Cardiac septum (tissue), 1 donor: ENCODE measurements at places on chromosomes 2 and 18. TPM values are rescaled to one million over a fixed set of nuclear protein-coding genes. Genes with fewer than 3 reads are reported as not detected.

GRCh38 chr2:120791962-120792297 lies 56.3 kb downstream of the GLI2 start:
- DNase-seq: no peak

- no peak for DNase-seq
These were observed 164.0 kb downstream of the RDH14 start for GRCh38 chr2:18396329-18397010.

The DSEL gene
- total RNA-seq: 3.4 TPM

GRCh38 chr2:229003256-229003655 lies 267.8 kb downstream of the PID1 start:
- no peak for DNase-seq

- DNase-seq: no peak
These were observed 160.8 kb downstream of the FTCDNL1 start for GRCh38 chr2:199690225-199690624.

The OTX1 gene
- total RNA-seq: not detected

DNA sequence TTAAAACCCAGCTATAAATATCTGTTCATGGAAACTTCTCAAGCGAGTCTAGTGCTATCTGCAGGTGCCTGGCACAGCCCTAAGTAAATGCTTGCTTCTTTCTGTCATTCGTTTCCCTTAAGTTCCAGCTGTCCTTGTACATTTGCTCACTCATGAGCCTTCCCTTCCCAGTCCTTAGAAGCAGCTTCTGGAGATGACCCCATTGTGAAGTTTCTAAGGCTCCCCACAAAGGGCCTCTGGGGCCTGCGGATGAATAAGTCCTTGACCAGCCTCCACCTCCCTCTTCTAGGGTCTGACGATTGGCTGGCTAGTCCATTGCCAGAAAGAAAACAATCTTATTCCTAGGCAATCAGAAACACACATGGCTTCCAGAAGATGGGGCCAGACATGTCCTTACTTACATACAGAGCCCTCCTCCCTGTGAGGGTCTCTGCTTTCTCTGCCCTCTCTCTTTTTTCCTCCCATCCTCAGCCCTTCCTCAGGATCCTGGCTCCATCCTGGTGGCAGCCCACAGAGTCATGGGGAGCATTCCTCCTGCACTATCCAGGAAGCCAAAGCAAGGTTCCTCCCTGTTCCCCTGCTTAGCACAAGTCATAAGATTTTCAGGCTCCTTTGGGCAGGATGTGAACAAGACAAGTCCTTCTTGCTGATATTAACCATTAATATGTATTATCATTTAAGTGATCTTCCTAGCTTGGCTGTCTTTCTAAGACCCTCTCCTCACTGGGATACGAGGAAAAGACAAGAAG lies 87.3 kb downstream of the TNFRSF11A start:
- DNase-seq: no peak

DNA sequence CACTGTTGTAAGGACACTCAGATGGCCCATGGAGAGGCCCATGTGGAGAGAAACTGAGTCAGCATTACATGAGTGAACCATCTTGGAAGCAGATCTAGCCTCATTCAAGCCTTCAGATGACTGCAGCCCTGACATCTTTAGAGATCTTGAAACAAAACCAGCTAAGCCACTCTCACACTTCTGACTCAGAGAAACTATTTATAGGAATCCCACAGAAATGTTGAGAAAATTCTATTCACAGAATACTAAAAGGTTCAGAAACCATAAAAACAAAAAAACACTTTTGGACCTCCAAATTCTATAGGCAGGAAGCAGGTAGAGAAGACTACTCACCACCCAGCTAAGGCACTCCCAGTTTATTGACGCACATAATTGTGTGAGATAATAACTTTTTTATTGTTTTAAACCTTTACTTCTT lies 8.7 kb downstream of the TMEM169 start:
- DNase-seq: no peak

- DNase-seq: no peak
These were observed 34.6 kb upstream of the IL37 start for GRCh38 chr2:112876257-112876970.

The PLGLB2 gene
- total RNA-seq: 0.97 TPM
